ENCODE measurements at places on chromosomes 1 and 21. TPM values are rescaled to one million over a fixed set of nuclear protein-coding genes. Genes with fewer than 3 reads are reported as not detected.

DNA sequence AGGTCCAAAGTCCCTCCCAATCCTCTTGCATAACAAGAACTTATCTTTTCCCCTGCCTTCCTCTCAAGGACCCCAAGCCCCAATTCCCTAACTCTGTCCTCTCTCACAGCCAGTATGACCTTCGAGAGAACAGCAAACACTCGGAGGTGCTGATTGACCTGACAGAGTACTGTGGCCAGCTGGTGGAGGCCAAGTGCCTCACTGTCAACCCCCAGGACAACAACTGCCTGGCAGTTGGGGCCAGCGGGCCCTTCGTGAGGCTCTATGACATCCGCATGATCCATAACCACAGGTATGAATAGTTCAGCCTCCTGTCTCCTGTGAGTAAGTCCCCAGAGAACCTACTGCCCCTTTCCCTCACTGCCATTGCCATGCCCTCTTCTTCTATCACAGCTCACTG lies 29.9 kb upstream of the TMEM222 start:
- peak; percentile 49 for DNase-seq

Gene HMGN2
- 367 TPM for total RNA-seq

DNA sequence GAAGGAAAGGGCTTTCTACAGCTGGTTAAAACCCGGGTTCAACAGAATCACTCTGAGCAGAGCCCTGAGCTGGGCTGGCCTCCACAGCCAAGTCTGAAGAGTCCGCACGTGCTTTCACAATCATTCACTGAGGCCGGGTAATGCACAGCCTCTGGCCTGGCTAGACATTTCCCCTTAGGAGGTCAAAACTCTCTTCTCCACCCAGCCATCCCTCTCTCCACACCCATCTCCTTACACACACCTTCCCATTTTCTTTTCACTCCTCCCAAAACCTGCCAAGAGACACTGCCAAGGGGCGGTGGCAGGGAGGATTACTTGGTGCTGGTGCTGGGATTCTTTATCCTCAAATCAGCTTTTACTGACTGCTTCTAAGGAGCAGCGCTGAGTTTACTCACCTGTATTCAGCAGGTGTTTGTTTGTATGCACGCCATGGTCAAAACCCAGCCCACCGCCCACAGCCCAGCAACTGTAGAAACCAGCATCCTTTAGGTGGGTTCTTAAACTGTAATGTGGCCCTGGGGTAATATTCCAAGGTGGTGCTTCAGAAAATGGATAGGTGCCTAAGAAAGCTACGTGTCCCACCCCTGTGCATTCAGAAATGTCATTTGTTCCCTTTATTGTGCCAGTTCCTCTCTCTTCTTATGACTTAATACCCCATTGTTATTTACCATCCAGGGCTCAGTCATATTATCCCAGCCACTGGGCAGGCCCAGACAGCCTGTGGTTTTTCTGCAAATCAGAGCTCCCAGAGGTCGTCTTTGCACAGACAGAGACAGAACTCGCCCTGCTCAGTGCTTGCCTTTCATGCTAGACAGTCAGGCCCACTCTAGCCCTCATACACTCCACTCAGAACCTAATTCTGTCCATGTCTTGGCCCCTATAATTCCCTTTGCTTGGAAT lies 80.2 kb downstream of the ADSS2 start:
- DNase-seq: no peak

Gene OMA1
- total RNA-seq: 5.9 TPM

GRCh38 chr1:197637406-197637805 lies 137.9 kb downstream of the DENND1B start:
- DNase-seq: no peak

DNA sequence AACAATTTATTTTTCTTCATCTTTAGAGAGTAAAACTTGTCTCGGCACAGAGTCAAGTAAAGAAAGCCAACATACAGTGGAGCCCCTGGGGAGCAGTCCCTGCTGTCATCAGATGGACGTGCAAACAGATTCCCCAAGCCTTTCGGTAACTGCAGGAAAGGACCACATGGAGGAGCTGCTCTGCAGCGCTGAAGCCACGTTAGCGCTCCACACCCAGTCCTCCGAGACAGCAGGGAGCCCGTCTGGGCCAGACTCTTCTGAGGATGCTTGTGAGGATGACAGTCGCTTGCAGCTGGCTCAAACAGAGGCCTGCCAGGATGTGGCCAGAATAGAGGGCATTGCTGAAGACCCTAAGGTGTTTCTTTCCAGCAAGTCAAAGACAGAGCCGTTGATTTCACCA lies 77.1 kb upstream of the SCCPDH start:
- DNase-seq: peak; percentile 71

Gene OLFM3
- total RNA-seq: not detected

DNA sequence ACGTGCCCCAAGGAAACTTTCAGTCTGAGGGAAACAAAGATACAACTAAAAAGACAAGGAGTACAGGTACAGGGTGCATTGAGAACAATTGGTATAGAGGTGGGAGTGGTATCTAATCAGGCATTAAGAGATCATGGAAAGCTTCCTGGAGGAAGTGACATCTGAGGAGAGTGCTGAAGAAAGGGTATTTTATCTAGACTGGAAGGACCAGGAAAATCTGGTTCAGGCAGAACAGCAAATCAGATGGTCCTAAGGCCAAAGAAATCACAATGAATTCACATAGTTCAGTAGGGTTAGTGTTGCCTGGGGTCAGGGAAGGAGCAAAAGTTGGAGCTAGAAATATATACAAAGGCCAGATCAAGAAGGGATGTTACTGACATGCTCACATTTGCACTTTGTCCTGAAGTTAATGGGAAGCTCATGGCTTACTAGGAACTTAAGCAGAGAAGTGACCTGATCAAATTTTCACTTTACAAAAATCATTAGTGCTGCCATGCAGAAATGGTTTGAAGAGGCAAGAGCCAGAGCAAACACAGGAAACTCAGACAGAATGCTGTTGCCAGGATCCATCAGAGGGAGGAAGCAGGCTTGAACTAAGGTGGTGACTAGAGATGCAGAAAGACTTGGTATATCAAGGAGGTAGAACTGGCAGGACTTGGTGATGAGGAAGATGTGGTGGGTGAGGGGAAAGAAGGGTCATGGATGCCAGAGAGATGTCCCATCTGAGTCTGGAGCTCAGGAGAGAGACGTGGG lies 14.5 kb upstream of the CTTNBP2NL start:
- no peak for DNase-seq

GRCh38 chr1:64234714-64235113 lies 31.3 kb downstream of the UBE2U start:
- DNase-seq: no peak

Gene EXO1
- 18.9 TPM for total RNA-seq

GRCh38 chr21:16040601-16041000 lies 310.8 kb downstream of the USP25 start:
- DNase-seq: peak; percentile 55

Gene FCGR3A
- not detected for total RNA-seq

DNA sequence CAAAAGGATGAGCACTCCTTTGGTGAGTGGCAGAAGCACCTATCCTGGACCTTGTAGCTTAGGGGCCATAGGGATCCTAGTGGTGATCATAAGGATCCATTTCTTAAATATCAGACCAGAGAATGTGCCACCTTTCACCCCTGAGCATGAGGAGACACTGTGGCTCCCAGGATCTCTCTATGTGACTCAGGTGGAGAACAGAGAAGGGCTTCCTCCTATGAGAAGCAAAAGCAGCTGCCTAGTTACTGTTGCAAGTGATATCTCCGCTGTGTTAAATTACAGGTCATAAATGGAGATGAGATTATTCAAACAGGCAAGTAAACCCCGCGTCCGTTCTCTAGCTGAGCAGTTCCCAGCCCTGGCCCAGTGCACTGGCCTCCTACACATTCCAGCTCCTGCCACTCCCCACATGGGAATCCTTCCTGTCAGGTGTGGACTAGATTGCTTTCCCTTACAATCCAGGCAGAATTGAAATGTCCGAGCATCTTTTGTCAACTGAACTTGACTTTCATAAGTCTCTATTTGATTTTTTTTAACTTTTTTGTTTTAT lies 26.3 kb downstream of the CLEC20A start:
- no peak for DNase-seq

DNA sequence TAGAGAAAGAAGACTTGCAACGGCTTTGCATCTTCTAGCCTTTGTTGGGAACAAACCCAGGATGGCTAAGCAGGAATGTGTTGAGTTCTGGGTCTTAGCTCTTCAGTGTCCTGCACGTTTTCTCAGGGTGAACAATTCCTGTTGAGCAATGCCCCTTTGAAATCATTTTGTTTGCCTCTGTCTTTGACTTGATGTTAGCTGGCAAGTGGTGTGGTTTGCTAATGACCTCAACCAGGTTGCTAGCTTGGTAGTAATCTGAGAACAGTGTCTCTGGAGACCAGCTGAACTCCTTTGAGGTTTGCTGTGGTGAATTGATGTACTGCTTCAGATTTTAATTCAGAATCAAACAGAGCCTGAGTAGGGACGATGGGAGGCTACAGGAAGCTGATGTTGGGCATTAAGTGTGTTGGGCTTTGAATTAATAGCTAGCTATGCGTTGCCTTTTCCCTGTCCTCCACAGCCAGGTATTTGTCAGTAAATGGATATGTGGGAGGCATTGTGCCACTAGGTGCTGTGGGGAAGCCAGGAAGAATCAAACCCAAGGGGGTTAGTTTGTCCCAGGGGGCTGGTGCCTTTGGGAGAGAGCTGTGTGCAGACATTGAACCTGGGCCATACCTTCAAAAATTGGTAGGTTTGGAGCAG lies 23.3 kb upstream of the SRSF10 start:
- DNase-seq: peak; percentile 84

DNA sequence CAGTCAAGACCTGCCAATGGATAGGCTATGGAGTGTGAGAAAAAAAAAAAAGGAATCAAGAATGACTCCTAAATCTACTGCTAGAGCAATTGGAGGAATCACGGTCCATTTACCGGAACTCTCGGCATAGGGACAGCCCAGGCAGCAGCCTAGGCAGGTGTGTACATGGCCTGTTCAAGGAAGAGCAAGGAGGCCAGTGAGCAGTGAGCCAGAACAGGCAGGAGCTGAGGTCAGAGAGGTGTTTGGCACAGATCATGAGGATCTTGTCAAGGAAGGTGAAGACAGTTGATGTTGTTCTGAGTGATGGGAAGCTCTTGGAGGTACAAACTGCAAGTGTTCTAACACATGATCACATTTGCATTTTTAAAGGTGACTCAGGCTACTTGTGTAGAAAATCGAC lies 40.6 kb upstream of the HHAT start:
- DNase-seq: no peak

Gene AK4
- total RNA-seq: 30.3 TPM

DNA sequence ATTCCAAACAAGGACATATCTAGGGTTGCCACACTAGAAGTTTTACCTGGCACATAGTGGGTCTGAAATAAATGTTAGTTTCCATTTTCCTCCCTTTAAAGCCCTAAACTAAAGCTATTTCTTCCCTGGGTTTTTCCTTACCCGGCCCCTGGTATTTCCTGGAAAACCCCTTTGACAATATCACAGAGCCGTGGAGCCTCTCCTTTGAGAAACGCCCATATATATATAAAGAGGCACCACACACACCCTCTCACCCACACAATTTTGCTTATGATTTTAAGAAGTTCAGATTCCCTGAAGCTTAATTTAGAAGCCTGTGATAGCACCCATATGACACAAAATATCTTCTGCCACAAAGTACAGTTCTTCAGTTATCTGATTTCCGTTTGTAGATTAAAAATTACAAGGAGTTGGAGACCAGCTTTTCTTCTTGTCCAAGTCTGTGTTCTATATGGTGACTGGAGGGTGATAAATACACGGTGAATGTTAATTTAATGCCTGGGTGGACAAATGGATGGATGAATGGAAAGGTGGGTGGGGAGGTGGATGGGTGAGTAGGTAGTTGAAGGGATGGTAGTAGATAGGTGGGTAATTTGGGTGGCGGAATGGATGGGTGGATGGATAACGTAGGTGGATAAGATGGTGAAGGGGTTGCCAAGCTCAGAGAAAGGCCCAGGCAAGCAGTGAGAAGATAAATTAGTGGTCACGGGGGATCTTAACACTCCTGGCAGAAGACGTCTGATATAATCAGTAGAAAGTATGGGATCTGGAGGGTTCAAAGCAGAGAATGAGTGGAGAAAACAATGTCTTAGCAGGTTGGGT lies 154.4 kb upstream of the FGGY start:
- DNase-seq: no peak

- no peak for DNase-seq
Observed at GRCh38 chr1:63674865-63675419, 81.7 kb downstream of the PGM1 start.

Gene LINGO4
- total RNA-seq: not detected

Gene LIN28A
- total RNA-seq: not detected

- no peak for DNase-seq
Observed at GRCh38 chr1:2260917-2261316, 32.8 kb downstream of the SKI start.

Gene SPRR2F
- not detected for total RNA-seq

GRCh38 chr1:16927711-16928485 lies 6.2 kb downstream of the CROCC start:
- no peak for DNase-seq

Gene FHAD1
- not detected for total RNA-seq

GRCh38 chr1:102191723-102192122 lies 195.0 kb upstream of the OLFM3 start:
- no peak for DNase-seq

DNA sequence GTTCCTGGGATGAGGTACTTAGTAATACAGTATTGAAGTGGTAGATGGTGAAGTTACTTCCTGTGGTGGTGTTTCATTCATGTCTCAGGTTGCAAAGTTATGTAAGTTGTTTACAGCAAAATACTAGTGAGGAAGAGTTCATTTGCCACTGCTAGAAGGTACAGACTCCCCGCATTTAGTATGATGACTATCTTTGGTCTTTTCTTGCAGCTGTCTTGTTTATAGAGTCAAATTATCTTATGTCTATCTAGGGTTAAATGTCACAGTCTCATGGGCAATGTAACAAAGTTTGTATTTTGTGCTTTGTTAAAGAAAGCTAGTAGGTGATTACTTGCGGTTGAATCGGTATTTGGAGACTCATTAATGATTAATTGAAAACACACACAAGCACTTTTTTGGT lies 50.2 kb downstream of the LRRC8D start:
- no peak for DNase-seq
